Myocyte (in vitro differentiated cells): ENCODE measurements at places on chromosomes 16 and 17. TPM values are rescaled to one million over a fixed set of nuclear protein-coding genes. Genes with fewer than 3 reads are reported as not detected.

The KAT2A gene
- total RNA-seq, result 26.5 and 32.6 TPM in 2 replicates

The NOD2 gene
- total RNA-seq, result 0.31 and 0.99 TPM in 2 replicates

The NOL11 gene
- total RNA-seq, result 51.8 and 54.4 TPM in 2 replicates

The RAC3 gene
- total RNA-seq, result 7.3 and 9.8 TPM in 2 replicates

The TNP2 gene
- not detected in 2 replicates for total RNA-seq

The TRIM47 gene
- total RNA-seq, result 7.2 and 8.8 TPM in 2 replicates
